Activated naive CD4-positive, alpha-beta T cell treated with anti-CD3 and anti-CD28 coated beads, Interleukin-2, amount 10 ng/mL, durations not matched to agents 7 days and 5 days (primary cell): ENCODE measurements at places on chromosomes 6 and 20.

- H3K4me1 ChIP-seq = peaks cover 17% of the 10 kb centered on the region
- no peak overlapping the region for H3K4me3 ChIP-seq
- no peaks in the 10 kb centered on the region for H3K27me3 ChIP-seq
- H3K36me3 ChIP-seq = peaks cover 7% of the 10 kb centered on the region
These were observed 164.5 kb downstream of the ATXN1 start for GRCh38 chr6:16596616-16597331.

GRCh38 chr6:24453921-24454320 is 35.5 kb downstream of the GPLD1 start:
- DNase-seq = no peak
- no peak overlapping the region for H3K27ac ChIP-seq
- no peak overlapping the region for H3K4me3 ChIP-seq
- H3K4me1 ChIP-seq = no peaks in the 10 kb centered on the region
- H3K27me3 ChIP-seq = no peaks in the 10 kb centered on the region

- no peak overlapping the region for H3K27ac ChIP-seq
- no peak for DNase-seq
- H3K27me3 ChIP-seq = no peaks in the 10 kb centered on the region
- no peak overlapping the region for H3K4me3 ChIP-seq
These were observed 301.8 kb downstream of the TBC1D32 start for GRCh38 chr6:121032268-121033006.

DNA sequence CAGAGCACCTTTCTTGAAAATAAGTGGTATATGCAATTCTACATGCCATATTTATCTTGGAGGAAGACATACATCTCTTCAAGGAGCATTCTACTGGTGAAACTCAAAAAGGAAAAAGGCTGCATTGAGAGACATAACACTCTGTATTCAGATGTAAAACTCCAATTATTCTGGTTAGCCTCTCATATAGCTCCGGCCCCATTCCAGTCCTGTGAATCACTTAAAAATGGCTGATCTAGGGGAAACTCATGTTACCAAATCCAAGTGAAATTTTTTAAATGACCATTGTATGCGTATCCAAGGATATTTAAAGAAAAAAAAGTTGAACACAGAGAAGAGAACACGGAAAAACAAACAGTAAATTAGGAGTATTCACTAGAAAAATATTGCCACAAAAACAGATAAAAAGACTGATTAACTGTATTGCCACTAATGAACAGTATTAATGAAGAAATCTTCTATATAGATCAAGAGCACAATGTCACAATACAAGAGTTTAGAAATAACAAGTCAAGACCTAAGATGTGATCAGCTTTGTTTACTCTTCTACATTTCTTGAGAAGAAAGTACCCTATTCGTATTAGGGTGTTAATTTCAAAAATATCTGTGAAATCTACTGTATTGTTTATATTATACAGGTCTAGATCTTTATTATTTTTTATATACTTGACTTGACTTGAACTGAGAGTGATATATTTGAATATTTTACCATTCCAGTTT is 124.5 kb upstream of the GJE1 start:
- no peaks in the 10 kb centered on the region for H3K27me3 ChIP-seq
- H3K4me3 ChIP-seq = no peak overlapping the region
- no peak for DNase-seq
- H3K27ac ChIP-seq = no peak overlapping the region
- H3K36me3 ChIP-seq = no peaks in the 10 kb centered on the region
- no peaks in the 10 kb centered on the region for H3K4me1 ChIP-seq

DNA sequence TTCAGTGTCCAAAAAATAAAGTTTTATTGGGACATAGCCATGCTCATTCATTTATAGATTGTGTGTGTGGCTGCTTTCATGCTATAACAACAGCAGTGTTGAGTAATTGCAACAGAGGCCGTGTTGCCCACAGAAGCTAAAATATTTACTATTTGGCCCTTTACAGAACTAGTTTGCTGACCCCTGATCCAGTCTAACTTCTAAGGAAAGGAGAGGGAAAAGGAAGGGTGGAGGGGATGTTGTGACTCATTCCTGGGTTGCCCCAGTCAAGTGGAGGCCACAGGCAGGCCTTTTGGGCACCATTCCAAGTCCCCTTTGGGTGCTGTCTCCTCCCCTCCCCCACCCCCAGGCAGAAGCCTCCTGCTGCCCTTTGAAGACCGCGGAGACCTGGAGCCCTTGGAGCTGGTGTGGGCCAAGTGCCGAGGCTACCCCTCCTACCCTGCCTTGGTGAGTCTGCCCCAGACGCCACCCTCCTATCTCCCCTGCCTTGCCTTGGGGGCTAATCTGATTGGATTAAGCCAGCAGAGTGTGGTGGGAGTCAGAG is 28.4 kb downstream of the BRPF3 start:
- no peak overlapping the region for H3K4me3 ChIP-seq
- no peak overlapping the region for H3K27ac ChIP-seq
- no peaks in the 10 kb centered on the region for H3K27me3 ChIP-seq
- DNase-seq = no peak
- peaks cover 37% of the 10 kb centered on the region for H3K36me3 ChIP-seq

GRCh38 chr6:130730600-130730999 is 96.6 kb upstream of the SMLR1 start:
- H3K4me3 ChIP-seq = no peak overlapping the region
- no peaks in the 10 kb centered on the region for H3K27me3 ChIP-seq
- DNase-seq = no peak
- H3K36me3 ChIP-seq = no peaks in the 10 kb centered on the region

- no peaks in the 10 kb centered on the region for H3K36me3 ChIP-seq
- H3K27me3 ChIP-seq = no peaks in the 10 kb centered on the region
- H3K4me1 ChIP-seq = no peaks in the 10 kb centered on the region
- DNase-seq = no peak
- H3K4me3 ChIP-seq = no peak overlapping the region
- H3K27ac ChIP-seq = no peak overlapping the region
These were observed 50.0 kb upstream of the PLCB1 start for GRCh38 chr20:8082025-8082424.

GRCh38 chr6:38212579-38212978 is 393.1 kb downstream of the ZFAND3 start:
- no peak for DNase-seq
- H3K27me3 ChIP-seq = no peaks in the 10 kb centered on the region
- H3K4me1 ChIP-seq = peaks cover 4% of the 10 kb centered on the region
- no peaks in the 10 kb centered on the region for H3K36me3 ChIP-seq
- no peak overlapping the region for H3K4me3 ChIP-seq
- H3K27ac ChIP-seq = no peak overlapping the region

DNA sequence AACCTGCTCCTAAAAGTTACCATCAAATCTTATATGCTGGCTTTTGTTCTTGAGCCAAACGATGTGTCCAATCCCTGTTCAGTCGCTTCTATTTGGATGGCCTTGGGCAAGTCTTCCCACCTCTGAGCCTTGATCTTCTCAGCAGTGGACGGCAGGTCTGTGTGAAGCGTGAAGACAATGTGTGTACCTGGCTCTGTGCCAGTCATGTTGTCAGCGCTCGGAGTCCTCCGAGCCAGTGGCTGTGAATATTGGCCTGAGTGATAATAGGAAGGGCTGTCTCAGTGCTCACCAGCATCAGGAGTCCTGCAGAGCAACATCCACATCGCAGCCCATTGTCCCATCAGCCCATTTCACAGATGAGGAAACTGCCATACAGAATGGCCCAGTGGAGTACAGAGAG is 219.0 kb downstream of the CDC5L start:
- H3K4me1 ChIP-seq = no peaks in the 10 kb centered on the region
- no peak overlapping the region for H3K4me3 ChIP-seq
- peaks cover 5% of the 10 kb centered on the region for H3K27me3 ChIP-seq
- H3K36me3 ChIP-seq = no peaks in the 10 kb centered on the region
- no peak overlapping the region for H3K27ac ChIP-seq
- no peak for DNase-seq

DNA sequence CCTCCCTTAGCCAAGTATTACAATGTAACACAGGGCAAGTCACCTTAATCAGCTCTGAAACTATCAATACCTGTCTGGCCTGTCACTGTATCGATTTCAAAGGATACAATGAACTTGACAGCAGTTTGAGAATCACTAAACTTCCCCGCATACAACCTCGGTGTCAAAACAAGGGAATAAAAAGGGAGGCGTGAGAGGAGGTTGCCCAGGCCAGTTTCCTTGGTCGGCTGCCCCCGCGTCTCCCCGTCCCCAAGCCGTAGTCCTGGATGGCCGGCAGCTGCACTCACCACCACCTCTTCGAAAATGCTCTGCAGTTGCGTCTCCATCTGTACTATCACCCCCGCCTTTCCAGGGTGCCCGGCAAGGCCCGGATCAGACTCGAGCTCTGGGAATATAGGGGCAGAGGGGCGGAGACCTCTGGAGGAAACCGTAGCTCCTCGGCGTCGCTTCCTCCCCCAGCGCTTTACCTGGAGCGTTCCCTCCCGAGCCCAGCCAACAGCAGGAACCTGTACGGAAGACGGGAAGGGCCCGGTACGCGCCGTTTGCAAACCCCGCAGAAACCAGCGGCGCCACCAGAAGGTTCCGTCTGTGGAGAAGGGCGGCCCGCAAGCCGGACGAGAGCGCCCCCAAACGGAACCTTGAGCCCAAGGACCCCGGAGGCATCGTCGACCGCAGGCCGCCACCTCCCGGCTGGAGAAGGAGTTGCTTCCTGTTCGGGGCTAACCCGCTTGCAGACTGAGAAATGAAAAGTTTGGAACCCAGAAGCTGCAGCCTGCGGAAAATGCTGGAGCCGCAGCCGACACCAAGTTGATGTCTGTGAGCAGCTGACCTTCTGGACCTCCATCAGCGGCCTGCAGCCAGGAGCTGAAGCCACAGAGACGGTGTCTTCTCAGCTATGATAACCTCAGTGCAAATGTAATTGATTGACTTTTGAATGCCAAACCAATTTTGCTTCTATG is at the start of gene MED23:
Gene MED23, minus strand, starts transcription at position 519 of the 959 bp plus-strand sequence. Its CDS starts 193 bp downstream, at position 326.
- peaks cover 31% of the 10 kb centered on the region for H3K4me1 ChIP-seq
- H3K36me3 ChIP-seq = peaks cover 13% of the 10 kb centered on the region
- peak within 1 kb of the TSS; percentile 98 for H3K4me3 ChIP-seq
- H3K27ac ChIP-seq = peak within 1 kb of the TSS; percentile 96

GRCh38 chr6:2190661-2191389 is 54.6 kb downstream of the GMDS start:
- peaks cover 2% of the 10 kb centered on the region for H3K36me3 ChIP-seq
- no peak for DNase-seq
- peaks cover 2% of the 10 kb centered on the region for H3K4me1 ChIP-seq
- H3K27me3 ChIP-seq = no peaks in the 10 kb centered on the region

DNA sequence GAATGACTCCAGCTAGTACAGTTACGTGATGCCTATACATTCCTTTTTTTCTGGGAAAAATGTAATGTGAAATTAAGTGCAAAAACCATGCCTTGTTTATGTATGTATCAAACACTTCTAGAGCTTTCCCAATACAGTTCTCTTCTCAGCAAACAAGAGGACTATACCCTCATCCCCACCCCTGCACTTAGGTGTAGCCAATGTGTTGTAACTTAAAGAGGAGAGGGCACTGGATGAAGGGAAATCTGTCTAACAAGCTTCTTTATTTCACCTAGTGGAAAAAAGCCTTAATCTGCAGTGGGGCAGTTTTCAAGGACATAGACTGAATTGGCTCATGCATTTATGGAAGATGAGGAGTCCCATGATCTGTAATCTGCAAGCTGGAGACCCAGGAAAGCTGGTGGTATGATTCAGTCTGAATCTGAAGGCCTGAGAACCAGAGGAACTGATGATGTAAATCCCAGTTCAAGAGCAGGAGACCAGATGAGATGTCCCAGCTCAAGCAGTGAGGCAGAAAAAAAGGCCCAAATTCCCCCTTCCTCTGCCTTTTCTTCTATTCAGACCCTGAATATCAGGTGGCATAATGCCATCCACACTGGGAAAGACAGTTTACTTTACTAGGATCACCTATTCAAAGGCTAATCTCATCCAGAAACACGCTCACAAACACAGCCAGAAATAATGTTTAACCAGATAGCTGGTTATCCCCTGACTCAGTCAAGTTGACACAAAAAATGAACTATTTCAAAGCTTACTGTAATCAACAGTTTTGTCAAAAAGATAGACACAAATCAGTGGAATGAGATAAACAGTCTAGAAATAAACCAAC is 25.8 kb upstream of the SLC17A3 start:
- H3K27me3 ChIP-seq = peaks cover 3% of the 10 kb centered on the region
- no peak overlapping the region for H3K4me3 ChIP-seq
- no peak for DNase-seq
- H3K27ac ChIP-seq = no peak overlapping the region
- peaks cover 2% of the 10 kb centered on the region for H3K4me1 ChIP-seq

GRCh38 chr6:14344486-14344885 is 226.9 kb downstream of the CD83 start:
- no peak overlapping the region for H3K27ac ChIP-seq
- peaks cover 7% of the 10 kb centered on the region for H3K27me3 ChIP-seq
- H3K36me3 ChIP-seq = no peaks in the 10 kb centered on the region
- no peak for DNase-seq
- no peak overlapping the region for H3K4me3 ChIP-seq

- peaks cover 19% of the 10 kb centered on the region for H3K4me1 ChIP-seq
- no peak for DNase-seq
- H3K4me3 ChIP-seq = no peak overlapping the region
These were observed 54.5 kb upstream of the CD2AP start for GRCh38 chr6:47423079-47423478.

- peaks cover 96% of the 10 kb centered on the region for H3K27me3 ChIP-seq
These were observed 163.2 kb upstream of the ZNF337 start for GRCh38 chr20:25859649-25860530.

- no peak overlapping the region for H3K4me3 ChIP-seq
- no peak overlapping the region for H3K27ac ChIP-seq
- DNase-seq = no peak
- no peaks in the 10 kb centered on the region for H3K36me3 ChIP-seq
- no peaks in the 10 kb centered on the region for H3K4me1 ChIP-seq
These were observed 198.6 kb upstream of the THBS2 start for GRCh38 chr6:169452117-169452868.

DNA sequence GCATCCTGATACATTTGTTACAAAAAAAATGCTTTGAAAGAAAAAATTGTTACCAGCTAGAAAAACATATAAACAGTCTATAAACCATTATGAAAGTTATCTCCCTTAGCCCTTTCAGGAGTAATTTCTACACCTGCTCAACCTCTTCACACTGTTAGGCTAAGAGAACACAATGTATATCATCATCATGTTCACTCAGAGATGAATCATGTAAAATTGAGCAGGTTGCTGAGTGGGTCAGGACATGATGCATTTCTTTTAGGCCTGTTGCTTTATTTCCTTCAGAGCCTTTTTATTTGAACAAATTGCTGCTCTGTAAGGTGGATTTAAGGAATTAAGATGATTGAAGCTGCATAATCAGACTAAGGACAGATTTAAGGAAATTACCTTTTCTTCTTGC is 531.3 kb upstream of the MAN1A1 start:
- no peaks in the 10 kb centered on the region for H3K27me3 ChIP-seq
- no peak overlapping the region for H3K27ac ChIP-seq
- no peaks in the 10 kb centered on the region for H3K36me3 ChIP-seq
- no peaks in the 10 kb centered on the region for H3K4me1 ChIP-seq
- no peak for DNase-seq
- H3K4me3 ChIP-seq = no peak overlapping the region

GRCh38 chr6:62150048-62150663 is 135.9 kb downstream of the KHDRBS2 start:
- H3K27me3 ChIP-seq = no peaks in the 10 kb centered on the region
- no peaks in the 10 kb centered on the region for H3K36me3 ChIP-seq
- no peak for DNase-seq
- H3K27ac ChIP-seq = no peak overlapping the region
